ENCODE measurements at places on chromosomes 7 and 10.

GRCh38 chr10:72122221-72122620 lies 33.9 kb upstream of the SPOCK2 start:
- DNase-seq = no peak

DNA sequence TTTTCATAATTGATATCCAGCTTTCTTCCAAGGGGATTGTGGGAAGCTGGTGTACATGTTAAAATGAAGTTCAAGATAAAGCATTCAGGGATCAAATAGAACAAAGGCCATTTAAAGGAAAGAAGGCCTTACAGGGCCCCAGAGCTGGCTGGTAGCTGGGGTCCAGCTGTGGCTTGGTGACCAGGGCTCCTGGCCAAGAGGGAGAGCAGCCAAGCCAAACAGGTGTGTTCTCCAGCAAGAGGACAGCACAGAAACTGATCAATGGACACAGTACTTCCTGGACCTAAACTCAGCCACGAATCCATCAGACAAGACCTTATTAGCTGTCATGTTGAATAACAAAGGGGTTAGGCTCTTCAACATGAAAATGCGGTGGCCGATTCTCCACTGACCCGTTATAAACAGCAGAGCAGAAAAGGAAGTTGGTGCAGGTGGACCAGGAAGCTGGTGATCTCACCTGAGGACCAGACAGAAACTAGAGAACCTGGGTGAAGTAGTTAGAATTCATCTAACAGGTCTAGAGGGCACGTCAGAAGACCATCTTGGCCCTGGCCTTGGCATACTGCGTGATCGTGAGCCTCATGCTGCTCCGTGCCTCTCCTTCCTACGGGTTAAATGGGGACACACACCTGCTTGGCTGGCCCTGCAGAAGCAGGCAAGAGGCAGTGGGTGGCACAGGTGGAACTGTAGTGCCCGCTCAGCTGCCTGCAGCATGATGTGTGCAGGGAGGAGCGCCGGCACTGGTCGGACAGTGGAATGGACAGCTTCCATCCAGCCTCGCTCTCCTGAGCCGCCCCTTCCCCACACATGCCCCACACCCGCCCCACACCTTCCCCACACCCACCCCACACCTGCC lies 53.8 kb downstream of the PARP12 start:
- no peak for DNase-seq

GRCh38 chr7:8781166-8781565 lies 347.8 kb downstream of the NXPH1 start:
- no peak for DNase-seq

- DNase-seq = no peak
Measured at GRCh38 chr7:23349484-23350157, 50.5 kb downstream of the MALSU1 start.

- no peak for DNase-seq
Measured at GRCh38 chr10:54441275-54441674, 359.8 kb downstream of the PCDH15 start.

DNA sequence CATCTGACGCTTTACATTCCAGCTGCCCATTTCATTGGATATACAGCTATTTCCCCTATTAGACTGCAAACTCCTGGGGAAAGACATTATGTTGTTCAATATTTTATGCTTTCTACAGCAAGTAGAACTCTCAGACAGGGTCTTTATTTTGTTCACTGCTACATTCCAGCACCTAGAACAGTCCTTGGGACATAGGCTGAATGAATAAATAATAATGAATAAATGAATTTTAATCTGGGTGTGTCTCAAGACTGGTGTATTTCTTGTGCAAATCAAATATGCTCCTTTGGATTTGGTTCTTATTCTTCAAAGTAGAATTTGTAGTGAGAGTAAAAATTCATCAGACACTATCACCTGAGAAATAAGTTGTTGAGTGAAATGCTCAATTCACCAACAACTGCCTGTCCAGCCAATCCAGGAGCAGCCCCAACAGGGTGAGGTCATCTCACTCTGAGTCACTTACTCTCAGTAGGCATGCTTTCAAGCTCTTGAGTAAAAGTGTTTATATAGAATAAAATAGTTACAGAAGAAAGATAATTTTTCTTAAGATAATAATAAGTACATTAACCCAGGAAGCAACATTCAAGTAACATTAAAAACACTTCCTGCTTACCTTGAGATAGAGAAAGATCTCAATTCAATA lies 287.5 kb upstream of the NPVF start:
- DNase-seq = no peak

- DNase-seq = no peak
Measured at GRCh38 chr10:92267343-92267742, 23.5 kb downstream of the CPEB3 start.

DNA sequence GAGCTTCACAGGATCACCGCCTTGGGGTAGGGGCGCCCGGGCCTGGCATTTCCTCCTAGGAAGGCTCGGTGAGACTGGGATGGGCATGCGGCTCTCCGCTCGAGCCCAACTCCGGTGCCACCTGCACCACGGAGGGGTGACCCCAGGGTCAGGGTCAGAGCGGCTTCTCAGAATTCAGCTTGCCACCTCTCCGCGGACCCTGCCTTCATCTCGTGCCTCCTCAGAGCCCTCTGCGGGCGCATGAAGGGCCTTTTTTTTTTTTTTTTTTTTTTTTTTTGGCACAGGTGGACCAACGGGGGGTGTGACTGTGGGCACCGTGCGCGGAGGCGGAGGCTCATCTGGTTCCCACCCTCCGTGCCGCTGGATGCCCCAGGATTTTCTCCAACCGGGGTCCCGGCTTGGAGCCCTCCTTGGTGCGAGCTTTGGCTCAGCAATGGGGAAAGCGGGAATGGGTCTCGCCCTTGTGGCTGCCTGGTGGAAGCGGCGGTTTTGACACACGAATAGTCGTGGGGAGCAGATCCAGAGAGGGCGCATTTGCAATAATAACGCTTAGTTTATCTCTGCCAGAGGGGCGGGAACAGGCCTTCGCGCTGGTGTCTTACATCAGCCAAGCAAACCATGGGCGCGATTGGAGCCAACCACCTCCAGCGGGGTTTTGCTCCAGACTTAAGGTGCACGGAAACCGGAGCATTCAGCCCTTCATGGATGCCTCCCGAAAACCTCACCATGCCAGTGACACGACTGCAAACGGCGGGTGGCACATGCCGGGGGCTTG lies 5.0 kb upstream of the TNRC18 start:
- no peak for DNase-seq

DNA sequence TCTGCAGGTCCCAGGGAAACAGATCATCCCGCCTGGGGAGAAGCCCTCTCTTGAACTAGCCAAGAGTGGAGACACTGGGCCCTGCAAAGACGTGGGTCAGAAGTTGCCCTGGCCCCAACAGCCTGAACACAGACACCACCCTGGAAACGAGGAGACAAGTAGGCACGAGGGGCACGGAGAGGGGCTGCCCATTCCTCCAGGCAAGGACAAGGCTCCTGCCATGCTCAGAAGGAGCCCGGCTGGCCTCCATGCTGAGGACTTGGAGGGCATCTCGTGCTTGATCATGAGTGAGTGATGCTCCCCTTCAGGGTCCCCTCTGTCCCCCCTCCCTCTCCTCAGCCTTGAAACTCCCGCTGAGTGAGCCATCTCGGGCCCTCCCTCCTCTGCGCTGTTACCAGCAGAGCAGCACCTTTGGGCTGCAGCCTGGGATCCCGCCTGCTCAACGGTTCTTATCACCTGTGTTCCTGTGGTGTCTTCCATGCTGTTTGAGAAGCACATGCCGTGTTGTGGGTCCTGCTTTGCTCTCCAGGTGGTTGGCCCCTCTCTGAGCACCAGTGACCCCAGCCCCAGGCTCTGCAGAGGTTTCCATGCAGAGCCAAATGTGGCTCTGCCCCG lies 544.3 kb downstream of the TCERG1L start:
- no peak for DNase-seq

GRCh38 chr10:118832241-118832651 lies 77.5 kb upstream of the CACUL1 start:
- no peak for DNase-seq

DNA sequence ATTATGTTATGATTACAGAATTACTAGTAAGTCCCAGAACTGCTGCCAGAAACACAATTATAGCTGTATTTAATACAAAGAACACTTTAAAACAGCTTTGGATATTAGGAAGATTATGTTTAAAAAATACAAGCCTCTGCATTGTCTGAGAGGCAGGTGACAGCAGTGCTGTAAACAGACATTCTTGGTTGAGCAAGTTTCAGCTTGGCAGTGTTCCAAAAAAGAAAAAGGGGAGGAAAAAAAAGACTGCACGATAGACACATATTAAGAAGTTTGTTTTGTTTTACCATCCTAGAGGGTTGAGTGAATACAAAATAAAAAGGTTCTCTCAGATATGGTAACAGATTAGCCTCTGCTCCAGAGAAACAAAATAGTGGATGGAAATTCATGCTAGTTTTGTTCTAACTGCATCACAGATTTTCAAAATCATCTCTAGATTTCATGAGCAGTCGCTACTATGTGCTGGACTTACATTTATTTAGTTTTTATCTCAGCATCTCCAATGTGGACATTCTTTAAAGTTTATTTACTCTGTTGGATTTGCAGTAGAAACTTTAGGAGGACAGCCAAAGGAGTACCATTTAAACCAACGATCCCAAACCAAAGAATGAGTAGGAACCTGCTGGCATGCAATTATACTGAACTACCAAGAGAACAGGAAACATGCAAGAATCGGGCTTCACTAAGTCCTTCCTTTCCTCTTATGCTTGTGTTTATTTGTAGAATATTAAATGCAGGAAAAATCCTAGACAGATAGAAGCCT lies 9.0 kb downstream of the FAM204A start:
- DNase-seq = no peak

DNA sequence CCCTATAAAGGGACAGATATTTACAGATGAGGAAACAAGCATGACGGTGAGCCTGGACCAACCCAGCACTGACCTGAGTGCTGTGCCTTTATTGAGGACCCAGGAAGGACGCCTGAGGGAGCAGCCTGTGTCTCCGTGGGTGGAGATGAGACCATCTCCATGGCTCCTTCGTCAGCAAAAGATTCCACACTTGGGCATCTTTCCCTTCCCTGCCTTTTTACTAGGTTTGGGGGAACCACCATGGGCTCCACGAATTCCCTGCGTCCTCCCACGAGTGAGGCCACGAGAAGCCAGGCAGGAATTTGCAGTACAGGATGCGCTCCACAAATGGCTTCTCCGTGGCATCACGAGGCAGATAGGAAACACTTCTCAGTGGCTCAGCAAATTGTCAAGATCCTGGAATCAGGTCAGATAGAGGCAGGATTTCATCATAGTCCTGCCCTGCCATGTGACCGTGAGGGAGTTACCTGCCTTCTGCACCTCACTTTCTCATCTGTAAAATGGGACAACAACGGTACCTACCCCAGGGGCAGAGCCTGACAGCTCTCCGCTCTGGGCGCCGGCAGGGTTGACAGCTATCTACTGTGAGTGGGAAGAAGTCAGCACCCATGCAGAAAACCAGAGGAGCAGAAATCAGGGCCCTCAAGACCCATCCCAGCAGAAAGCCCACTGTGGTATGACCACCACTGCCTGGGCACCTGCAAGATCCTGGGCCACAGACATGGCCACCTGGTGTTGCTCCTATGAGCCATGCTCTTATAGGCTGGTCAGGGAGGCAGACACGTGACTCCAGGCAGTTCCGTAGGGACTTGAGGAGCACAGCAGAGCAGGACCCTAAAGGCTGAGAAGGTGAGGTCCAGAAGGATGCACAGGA lies 80.1 kb downstream of the GRID1 start:
- DNase-seq = no peak

- DNase-seq = no peak
Measured at GRCh38 chr10:70820976-70821750, 5.4 kb downstream of the SGPL1 start.
